ENCODE measurements at places on chromosomes 7 and 10.
A peak's percentile ranks its signal among the peaks of the same experiment; 100 is the strongest.

DNA sequence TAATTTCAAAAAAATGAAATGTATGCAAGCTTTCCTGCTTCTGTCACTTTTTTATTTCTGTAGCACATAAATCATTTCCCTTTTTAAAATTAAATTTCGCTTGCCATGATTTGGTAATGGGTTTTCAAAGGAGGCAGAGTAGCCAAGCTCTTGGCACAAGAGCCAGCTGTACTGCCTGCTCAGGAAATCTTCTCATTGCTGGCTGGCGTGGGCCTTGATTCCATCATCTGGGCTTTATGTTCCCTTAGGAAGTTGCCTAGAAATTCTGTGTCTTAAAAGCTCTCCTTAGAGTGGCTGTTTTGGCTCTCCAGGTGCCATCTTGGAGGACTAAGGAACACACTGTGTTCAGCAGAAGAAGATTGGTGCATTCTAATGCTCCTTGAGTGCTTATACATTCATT lies 107.4 kb downstream of the ARID5B start:
- no peak for DNase-seq

DNA sequence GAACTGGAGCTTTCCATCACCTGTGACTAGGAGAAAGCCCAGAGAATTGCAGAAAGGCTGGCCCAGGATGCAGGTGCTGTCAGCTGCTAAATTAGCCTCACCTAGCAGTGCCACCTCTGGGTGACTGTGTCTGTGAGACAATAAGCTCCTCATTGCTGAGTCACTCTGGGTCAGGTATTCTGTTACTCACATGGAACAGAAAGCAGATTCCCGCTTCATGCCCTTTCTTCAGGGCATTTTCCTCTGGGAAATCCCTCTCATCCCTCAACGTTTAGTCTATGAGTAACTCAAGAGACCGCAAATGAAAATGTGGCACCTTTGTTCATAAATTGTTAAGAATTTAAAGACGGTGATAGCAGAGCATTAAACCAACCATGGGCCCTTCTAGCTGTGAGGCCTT lies 184.0 kb downstream of the ADAM12 start:
- no peak for DNase-seq

GRCh38 chr7:115269486-115269885 lies 347.6 kb downstream of the MDFIC start:
- no peak for DNase-seq

DNA sequence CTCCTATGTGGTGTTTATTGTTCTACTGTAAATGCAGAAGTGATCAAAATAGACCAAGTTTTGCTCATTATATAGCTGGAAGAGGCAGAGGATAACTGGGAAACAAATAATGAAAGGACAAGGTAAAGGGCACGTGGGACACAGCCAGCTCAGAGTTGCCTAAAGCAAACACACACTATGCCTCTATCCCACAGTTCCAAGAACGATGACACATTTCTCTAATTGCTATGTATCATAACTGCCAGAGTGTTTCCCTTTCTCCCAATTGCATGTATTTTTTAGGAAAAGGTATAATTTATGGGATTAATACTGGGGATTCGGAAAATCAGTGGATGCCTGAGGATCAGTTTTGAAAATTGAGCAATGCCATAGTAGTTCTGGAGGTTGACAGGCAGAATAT lies 49.0 kb downstream of the CCDC71L start:
- DNase-seq = no peak

GRCh38 chr10:35217455-35217854 lies 90.8 kb downstream of the CREM start:
- DNase-seq = no peak

- no peak for DNase-seq
Measured at GRCh38 chr7:156494960-156495359, 145.6 kb upstream of the RNF32 start.

DNA sequence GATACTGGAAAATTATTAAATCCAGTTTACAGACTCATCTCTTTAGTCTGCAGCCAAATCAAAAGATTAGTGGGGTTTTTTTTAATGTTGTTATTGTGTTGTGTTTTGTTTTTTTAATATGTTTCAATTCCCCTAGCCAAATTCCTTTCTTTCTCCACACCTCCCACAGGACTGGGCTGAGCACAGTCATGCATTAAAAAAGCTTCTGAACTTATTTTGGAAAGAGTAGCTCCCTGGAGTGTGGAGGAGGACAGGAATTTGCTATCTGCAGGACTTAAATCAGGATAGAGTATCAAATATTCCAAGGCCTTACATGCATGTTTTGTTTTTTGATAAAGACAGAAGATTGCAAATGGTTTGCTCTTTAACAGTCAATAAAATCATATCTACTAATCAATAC lies 90.7 kb downstream of the GNAI1 start:
- peak; percentile 26 for DNase-seq

DNA sequence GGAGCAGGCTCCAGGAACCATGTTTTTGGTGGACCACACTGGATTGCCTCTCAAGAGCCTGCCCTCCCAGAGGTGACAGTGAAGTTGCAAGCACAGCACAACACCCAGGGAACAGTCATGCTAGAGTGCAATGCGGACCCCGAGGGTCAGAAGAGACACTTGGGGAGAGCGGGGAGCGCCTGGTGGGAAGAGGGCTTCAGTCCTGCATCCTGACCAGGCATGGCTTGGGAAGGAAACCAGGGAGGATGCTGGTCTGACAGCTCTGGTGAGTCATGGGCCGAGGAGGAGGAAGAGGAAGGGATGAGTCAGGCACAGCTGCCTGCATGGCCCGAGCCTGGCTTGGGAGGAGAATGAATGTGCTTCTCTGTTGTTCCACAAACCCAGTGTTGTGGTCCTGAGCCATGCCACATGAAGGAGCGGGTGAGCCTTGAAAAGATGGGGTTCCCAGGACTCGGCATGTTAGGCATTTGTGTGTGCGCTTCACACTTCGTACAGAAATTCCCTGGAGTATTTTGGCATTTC lies 29.5 kb upstream of the ANKRD2 start:
- peak; percentile 97 for DNase-seq

GRCh38 chr10:1605999-1606940 lies 131.1 kb downstream of the ADARB2 start:
- no peak for DNase-seq

GRCh38 chr7:38283107-38283506 lies 9.7 kb upstream of the TARP start:
- DNase-seq = no peak

GRCh38 chr10:54284526-54285193 lies 516.4 kb downstream of the PCDH15 start:
- no peak for DNase-seq

DNA sequence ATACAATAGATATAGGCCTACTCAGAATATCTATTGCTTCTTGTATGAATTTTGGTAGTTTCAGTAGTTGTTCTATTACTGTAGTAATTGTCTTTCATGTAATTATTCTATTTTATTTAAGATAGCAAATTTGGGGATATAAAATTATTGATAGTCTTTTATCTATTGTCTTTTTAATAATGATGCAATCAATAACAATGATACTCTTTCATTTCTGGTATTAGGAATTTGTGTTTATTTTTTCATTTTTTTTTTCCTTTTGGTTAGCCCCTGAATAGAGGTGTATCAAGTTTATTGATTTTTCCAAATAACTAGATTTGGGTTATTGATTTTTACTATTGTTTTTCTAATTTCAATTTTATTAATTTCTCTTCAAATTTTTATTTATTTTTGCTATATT lies 1503.7 kb downstream of the REEP3 start:
- DNase-seq = no peak
